Head of caudate nucleus (tissue), 42 donors: ENCODE measurements at places on chromosomes 1 and 21.

GRCh38 chr1:205700865-205701401 is 20.6 kb upstream of the SLC45A3 start:
- peak; percentile 42 for DNase-seq

DNA sequence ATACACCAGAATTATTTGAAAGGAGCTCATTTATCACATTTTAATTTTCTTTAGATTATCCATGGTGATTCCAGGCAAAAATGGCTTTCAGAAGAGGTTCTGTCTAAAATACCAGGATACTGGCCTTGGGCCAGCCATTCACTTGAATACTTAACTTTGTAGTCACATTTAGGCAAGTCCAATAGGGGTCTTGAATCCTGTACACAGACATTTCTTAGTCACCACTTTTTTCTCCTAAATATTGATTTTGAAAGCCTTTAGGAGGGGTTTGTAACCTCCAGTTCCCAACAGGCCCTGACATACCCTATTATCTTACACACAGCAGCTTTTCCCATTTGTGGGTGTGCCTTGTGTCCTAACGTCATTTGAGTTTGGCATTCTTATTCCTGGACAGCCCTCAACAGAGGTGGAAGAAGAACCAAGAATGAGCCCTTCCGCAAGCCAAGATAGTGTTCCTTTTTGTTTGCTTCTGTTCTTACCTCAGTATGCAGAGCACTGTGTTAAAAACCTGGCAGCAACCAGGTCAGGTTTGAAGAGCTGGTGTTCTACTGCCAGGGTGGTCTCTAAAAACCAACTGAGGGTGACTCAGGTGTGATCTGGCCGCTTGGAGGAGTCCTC is 19.5 kb downstream of the MAP3K7CL start:
- DNase-seq, result no peak

DNA sequence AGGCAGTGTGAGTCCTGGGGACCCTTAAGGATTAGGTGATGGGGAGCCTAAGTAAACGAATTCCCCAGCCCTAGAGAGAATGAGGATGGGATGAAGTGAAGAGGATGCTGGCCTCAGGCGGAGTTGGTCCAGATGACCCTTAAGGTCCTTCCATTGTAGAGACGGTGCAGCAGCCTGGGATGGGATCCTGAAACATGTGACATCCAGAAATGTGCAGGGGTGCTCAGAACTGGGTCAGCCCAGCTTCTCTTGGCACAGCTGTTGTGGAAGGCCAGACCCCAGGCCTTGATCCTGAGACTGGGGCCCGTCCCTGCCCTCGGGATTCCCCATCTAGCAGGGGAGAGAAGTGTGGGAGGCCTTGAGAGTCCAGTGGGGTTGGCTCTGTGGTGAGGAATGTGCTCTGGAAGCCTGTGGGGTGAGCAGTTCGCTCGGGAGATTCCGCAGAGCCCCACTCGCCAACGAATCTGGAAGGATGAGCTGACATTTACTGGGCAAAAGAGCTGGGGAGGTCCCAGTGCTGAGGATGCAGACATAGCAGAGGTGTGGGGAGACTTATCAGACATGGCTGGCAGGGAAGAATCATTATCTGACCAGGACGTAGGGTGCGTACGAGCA is 28.1 kb downstream of the A3GALT2 start:
- DNase-seq, result no peak

DNA sequence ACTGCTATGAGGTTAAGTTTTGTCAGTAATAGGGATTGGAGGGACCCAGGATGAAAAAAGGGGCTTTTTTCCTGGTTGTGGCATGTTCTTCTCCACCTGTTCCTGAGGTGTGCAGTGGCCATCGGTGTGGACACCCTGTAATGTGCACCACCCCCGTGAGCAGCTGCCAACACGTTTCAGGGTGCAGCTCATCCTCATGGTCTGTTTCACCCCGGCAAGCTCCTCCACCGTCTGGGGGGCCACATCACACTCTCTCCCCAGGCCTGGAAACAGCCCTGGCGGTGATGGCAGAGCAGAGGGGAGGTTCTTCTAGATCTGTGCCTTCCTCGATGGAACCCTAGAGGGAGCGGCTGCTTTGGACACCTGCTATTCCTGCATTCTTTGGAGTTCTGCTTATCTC is 435.4 kb downstream of the MATN1 start:
- no peak for DNase-seq

GRCh38 chr1:154265586-154265985 is 6.8 kb upstream of the HAX1 start:
- DNase-seq, result no peak

GRCh38 chr21:36719614-36720013 is 20.7 kb downstream of the SIM2 start:
- no peak for DNase-seq

GRCh38 chr1:41700986-41701535 is 216.6 kb upstream of the EDN2 start:
- DNase-seq, result no peak

- DNase-seq, result no peak
These were observed 34.2 kb upstream of the TTC22 start for GRCh38 chr1:54835131-54835898.

DNA sequence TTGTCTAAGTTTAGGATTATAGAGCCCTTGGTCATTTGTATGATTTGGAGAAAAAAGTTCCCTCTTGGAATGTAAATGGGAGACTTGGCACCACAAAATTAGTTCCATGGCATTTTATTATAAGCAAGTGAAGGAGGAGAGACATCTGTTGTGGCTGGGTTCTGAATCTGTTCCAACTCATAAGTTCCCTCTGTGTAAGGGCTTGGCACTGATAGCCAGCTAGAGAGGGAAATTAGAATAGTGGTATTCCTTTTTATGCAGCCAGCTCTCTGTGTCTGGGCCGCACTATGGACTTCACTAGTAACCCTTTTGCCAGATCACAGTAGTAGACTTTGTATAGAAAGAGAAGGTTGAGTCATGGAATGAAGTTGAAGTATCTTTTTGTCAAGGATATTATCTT is 31.1 kb downstream of the GNAI3 start:
- no peak for DNase-seq

GRCh38 chr21:46562472-46562871 is 42.4 kb downstream of the S100B start:
- DNase-seq, result no peak

DNA sequence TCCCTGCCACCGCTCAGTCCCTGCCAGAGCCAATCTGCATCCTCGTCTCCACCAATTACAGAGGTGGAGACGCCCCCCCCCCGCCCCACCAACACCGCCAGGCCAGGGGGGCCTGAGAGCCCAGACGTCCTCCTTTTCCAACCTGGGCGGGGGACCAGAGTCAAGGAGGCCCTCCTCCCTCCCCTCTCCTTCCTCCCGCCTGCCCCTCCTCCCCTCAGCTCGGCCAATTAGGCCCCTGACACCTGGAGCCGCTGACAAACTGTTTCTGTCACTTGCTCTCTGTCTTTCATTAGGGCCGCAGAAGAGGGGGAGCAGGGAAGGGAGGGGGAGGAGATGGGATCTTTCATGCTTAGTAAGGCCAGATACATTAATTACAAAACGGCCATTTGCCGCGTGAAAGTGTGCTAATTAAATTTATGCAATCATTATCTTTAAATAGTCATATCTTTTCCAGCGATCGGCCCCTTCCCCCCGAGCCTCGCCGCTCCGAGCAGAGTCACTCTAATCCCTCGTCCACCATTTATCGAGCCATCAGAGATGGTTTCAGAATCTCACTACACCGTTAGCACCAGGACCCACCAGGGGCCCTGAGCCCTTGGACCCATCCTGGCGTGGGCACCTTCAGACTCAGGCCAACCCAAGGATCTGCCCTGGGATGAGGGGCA is 94.7 kb downstream of the PAX7 start:
- no peak for DNase-seq

DNA sequence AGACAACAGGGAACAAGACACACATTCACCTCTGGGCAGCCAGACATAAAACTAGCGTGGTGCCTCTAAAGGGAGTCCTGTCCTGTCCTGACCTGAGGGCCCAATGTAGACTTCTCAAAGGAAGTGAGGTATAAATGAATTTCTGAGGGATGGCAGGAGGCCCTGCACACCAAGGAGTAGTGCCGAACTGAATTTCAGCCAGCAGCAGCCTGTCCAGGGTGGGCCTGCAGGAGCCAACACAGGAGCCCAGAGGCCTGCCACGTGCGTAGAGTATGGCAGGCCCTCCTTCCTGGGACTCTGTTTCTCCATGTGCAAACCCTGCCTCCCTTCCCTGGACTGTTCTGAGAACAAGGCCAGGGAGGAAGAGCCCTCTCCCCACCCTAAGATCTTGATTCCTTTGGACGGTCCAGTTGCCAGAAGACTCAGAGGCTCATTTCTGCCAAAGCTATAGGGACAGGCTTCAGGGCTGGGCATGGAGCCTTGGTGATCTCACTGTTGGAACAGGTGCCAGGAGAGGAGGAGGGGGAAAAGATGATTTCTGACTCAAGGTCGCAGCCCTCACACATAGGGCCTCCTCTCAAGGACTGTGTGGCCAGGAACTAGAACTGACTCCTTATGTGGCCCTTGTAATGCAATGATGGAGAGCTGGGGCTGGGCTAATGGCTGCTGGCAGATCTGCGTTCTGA is 1.8 kb upstream of the FABP3 start:
- DNase-seq, result no peak

DNA sequence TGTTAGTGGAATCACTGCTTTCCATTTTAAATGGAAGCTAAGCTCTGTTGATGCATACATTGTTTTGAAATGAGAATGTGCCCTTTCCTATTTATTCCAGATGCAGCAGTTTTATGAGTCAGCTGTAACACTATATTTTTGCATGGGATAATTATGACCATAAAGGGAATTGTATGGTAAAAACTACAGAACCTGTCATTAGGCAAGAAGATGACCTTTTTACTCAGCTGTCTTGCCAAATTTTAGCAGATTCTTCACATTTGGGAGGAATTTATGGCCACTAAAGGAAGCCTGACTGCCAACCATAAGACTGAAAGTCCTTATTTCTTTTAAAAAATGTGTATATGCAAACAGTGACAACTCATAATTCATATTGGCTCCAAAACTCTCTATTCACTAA is 356.3 kb upstream of the PRMT6 start:
- no peak for DNase-seq

- no peak for DNase-seq
These were observed 66.0 kb downstream of the GNG4 start for GRCh38 chr1:235583511-235584001.

- no peak for DNase-seq
These were observed 12.0 kb downstream of the ATP8B2 start for GRCh38 chr1:154337253-154337894.

DNA sequence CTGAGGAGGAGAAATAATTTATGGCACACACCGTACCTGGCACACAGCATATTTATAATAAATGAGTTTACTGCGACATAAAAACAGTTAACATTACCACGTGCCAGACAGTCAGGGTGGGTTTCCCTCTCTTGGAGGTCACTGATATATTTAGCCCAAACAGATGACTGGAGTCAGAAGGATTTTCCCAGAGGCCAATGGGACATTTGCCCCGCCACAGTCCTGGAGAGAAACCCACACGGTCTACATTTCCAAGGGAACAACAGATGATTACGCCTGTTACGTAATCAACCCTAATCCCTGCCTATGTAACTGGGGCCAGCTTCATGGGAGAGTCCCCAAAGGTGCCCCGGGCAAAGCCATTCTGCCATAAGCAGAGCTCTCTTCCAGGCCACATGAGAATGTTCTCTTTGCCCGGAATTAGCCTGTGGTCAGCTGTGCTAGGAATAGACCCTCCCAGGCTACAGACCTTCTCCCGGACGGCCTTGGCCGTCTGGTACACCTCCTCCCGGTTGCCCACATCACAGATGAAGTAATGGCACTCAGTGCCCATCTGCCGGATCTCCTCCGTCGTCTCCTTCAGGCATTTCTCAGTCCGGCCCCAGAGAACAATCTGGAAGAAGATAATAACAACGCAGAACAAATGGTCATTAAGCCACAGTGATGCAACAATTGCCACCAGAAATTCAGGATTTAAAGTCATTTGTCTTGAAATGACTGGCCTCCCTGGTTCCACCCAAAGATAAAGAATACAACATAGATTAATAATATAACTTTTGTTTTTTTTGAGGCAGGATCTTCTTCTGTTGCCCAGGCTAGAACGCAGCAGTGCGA is 37.7 kb downstream of the DHRS3 start:
- no peak for DNase-seq

GRCh38 chr1:210916548-210916947 is 217.4 kb downstream of the KCNH1 start:
- DNase-seq, result no peak

DNA sequence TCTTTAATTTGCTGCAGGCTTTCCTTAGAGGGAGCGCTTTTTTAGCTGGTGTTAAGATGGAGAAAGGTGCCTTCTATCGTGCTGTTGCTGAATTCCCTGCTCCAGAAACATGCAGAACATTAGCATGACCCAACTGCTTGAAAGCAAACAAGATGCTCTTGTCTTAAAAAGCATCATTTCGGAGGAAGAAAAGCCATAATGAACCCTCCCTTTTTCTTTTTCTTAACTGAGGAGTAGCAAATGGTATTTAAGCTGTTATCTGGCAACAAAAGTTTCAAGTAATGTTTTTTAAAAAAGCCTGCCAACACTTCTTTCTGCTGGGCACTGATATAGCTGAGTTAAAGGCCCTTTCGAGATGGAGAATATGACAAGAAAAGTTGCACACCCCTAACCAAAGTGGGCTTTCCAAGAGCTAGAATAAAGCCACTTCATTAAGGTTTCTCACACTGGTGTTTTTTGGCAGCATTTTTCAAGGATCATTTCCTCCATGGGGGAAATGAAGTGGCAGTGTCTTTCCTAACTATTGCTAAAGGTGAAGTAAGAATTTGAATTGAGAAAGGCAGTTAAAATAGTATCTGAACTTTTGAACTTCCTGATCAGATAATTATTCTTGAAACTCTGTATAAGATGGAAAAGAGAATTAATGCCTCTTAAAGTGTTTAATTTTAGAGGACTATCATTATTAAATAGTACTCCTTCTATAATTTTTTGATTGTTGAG is 38.8 kb downstream of the ST6GALNAC5 start:
- DNase-seq, result no peak

- DNase-seq, result no peak
These were observed 43.7 kb upstream of the CDC42BPA start for GRCh38 chr1:227362039-227362438.

DNA sequence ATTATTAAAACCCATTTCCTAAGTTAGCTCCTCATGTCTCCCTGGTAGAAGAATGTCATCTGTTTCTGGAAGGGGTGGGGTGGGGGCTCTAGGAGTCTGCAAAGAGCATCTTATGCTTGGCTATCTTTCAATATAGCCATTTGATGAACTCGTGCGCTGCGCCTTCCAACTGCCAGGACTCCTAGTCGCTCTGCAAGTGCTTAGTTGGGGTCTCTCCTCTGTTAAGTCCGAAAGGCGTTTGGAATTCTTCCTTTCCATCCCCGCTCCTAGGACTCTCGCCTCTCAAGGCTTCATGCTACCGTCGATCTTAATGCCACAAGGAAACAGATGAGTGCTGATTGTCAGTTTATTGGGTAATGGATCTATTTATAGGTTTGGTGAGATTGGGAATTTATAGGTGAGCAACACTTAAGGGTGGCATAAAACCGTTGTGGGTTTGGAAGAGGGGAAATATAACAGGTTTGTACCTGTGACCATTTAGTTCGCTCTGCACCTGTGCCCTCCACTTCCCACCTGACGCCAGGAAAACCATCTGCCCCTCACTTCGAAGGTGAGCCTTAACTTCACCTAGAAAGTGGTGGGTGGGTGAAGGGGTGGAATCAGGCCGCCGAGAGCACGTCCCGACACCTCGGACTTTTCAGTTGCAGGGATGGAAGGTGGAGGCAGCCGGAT is 1.1 kb downstream of the KCNH1 start:
- peak; percentile 27 for DNase-seq
